ENCODE measurements at places on chromosomes 3 and 15. TPM values are rescaled to one million over a fixed set of nuclear protein-coding genes. Genes with fewer than 3 reads are reported as not detected.

Gene BOC
- not detected for polyA plus RNA-seq

Gene TMEM45A
- polyA plus RNA-seq: not detected

Gene PLSCR5
- polyA plus RNA-seq: not detected

Gene C3orf18
- 22.3 TPM for polyA plus RNA-seq

Gene THAP10
- polyA plus RNA-seq: 0.12 TPM

Gene TTLL13
- not detected for polyA plus RNA-seq

Gene NTRK3
- polyA plus RNA-seq: not detected

Gene PLCB2
- 22.6 TPM for polyA plus RNA-seq

Gene CLSTN2
- polyA plus RNA-seq: not detected

Gene LRTM1
- not detected for polyA plus RNA-seq

Gene LYZL4
- not detected for polyA plus RNA-seq

Gene RAD51
- 1.6 TPM for polyA plus RNA-seq

DNA sequence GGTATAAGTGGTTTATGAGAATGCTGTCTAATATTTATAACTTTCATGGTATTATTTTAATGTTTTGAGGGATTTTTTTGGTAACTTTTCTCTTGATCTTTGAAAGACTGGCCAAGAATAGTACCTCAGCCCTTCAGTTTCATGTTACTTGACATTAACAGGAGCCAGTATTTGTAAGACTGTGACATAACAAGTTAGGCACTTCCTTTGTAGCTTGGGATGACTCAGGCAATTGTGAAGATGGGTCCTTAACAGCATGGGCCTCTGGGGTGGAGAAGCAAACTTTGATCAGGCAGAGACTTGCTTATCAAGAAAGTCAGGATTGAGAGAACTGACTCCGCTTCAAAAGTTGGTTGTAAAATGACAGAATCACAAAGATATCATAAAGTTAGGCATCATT is 9.5 kb downstream of the LRRC49 start:
- no peak for DNase-seq

DNA sequence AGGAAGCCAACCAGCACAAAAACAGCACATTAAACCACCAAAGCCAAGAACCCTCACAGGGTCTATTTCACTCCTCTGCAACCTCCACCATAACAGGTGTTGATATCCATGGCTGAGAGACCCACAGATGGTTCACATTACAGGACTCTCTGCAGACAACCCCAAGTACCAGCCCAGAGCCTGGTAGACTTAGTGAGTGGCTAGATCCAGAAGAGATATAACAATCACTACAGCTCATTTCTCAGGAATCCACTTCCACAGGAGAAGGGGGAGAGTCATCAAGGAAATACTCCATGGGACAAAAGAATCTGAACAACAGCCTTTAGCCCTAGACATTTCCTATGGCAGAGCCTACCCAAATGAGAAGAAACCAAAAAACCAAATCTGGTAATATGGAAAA is 168.1 kb upstream of the CD96 start:
- no peak for DNase-seq

GRCh38 chr3:48278884-48279559 is 38.1 kb downstream of the ZNF589 start:
- no peak for DNase-seq

- DNase-seq: no peak
Observed at GRCh38 chr15:62998262-62998890, 44.2 kb upstream of the TPM1 start.

DNA sequence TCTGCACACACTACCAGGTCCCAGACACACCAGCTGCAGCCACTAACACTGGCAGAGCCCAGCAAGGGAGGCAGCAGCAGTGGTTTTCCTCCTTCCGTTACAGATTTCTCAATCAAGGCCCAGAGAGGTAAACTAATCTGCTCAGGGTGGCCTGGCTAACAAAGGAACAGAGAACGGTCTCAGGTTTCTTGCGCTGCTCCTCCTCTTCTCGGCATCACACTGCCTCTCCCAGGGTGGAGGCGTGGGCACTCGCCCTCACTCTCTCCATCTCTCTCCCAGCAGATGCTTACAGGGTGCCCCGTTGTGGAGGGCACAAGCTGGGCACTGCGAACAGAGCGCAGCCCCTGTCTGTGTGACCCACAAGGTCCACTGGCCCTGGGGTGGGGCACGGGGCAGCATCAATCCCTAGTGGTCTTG is 228.7 kb downstream of the VPS13C start:
- DNase-seq: no peak

DNA sequence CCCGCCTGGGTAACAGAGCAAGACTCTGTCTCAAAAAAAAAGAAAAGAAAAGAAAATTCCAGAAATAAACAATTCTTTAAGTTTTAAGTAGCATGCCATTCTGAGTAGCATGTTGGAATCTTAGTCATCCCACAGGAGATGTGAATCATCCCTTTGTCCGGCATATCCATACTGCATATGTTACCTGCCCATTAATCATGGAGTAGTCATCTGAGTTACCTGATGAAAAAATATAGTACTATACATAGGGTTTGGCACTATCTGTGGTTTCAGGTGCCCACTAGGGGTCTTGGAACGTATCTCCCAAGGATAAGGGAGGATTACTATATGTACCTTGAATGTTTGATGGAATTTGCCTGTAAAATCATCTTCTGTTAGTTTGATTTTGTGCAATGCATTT is 6.3 kb upstream of the CCR4 start:
- DNase-seq: no peak

- DNase-seq: no peak
Observed at GRCh38 chr3:135513106-135514059, 452.1 kb upstream of the PPP2R3A start.

DNA sequence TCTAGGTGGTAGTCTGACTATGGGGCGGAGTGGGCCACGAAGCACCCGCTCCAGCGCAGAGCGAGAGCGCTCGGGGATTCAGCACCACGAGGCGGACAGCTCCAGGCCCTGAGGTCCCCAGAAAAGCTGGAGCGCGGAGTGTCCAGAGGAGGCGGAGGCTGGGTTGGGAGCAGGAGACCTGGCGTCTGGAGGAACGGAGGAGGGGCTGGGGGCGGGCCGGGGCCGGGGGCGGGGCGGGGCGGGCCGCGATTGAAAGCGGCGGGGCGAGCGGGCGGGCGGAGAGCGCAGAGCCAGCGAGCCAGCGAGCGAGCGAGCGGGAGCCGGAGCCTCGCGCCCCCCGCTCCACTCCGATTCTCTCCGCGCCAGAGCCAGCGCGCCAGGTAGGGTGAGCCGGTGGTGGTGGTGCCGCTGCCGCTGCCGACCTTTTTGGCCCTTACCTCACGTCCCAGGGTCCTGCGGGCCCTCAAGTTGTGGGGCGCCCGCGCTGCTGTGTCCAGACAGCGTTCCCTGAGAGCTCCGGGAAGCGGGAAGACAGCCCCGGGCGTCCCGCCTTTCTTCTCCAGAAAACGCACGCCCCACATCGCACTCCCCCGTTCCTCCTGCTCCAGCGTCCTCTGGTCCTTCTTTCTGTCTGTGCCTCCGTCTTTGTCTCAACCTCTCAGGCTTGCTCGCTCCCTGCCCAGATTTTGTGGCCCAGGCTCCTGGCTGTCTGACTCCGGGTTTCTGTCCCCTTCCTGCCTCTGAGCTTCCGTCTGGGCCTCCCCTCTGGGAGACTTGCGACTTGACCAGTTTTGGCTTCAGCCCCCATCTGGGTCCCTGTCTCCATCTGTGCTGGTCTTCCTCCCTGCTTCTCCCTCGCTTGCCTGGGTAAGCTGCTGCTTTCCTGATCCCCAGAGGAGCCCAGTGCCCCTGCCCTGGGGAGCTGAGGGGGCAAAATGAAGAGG is at the start of gene GRM2:
GRM2 (plus strand) TSS at position 281 of the 944 bp plus-strand sequence. CDS start 1,916 bp downstream, outside the sequence.
- peak; percentile 26 for DNase-seq

DNA sequence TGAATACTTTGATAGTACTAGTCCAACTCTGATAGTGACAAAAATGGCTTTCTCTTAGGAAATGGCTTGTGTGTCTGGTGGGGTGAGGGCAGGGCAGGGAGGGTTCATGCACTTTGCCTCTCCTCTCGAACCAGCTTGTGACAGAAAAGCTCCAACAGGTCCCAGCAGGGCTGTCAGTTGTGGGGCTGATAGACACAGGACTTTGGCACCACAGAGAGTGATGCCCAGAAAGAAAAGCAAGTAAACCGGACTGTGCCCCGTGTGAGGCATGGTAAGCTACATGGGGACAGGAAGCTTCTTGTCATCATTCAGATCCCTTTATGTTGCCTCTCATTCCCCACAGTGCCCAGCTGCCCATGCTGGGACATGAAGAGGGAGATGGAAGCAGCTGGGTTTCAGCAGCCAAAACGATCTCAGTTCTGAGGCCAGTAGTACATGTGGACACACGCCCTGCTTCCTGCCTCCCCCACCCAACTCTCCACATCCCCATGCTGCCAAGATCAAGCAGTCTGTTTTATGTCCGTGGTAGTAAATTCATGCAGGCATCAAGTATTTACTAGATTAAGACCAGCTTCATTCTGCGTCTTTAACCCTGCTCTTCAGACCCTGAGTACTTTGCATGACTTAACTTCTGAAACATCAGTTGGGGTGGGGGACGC is 29.7 kb upstream of the LIPC start:
- no peak for DNase-seq

DNA sequence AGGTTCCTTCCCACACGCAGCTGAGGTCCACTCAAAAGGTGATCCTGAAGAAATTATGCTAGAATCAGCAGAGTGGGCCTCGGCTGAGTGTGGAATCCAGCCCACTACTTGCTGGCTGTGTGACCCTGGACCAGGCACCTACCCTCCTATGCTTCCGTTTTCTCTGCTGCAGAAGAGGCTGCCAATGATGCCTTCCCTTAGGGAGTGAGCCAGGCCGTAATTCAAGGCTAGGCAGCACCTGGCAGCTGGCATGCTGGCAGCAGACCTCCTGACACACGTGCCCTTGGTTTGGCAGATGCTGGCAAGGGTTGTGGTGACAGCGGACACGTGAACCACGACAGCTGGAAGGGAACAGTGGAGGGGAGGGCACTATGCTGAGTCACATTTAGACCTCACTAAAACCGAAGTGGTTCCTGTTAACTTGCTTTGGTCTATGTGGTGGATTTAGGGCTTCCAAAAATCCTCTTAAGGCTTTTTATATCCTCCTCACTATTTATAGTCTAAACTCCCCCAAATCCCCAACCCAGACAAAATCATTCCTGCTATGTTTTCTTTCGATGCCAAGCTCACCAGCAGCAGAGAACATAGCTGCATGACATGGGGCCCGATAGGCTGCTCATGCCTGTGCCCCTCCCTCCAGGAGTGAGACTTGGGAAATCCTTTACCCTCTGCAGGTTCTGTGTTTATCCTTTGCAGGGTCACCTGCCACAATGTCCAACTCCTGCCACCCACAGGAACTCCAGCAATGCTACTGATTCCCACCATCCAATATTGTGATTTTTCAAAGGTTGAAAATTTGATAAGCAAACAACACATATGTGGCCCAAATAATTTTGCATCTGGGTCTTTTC is 10.6 kb upstream of the PCSK6 start:
- no peak for DNase-seq

GRCh38 chr3:165194511-165195240 is 1.5 kb downstream of the SLITRK3 start:
- DNase-seq: no peak

DNA sequence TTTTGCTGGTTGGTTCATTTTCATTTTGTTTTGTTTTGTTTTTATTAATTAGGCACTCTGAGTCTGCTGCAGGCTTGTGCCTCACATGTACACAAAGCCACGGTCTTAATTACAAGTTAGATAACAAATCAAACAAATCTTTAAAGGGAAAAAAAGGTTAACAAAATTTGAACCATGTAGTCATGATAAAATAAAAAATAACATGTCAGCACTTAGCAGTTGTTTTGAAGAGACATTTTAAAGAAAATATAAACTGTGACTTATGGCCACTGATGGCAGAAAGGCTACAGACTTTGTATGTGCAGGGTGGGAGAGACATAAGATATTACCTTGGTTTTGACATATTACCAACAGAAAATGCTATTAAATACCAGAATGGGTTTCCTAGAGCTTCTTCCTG is 1035.4 kb downstream of the TUSC7 start:
- no peak for DNase-seq

- DNase-seq: peak; percentile 72
Observed at GRCh38 chr15:70559265-70560239, 203.8 kb downstream of the UACA start.

DNA sequence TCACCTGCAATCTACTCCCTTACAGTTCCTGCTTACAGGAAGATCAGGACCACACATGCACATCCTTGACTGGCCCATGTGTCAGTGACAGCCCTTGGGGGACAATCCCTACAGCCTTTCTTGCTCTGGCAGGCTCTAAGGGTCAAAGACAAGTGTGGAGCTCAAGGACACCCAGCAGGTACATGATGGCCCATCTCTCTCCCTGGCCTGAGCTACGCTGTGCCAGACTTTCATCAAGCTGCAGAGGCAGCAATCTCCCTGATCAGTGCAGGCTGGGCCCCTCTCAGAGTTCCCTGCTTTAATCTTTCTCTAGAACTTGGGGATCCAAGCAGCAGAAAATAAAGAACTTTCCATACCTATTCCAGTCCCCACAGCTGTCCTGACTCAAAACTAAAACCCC is 2.6 kb downstream of the SEMA7A start:
- DNase-seq: no peak

DNA sequence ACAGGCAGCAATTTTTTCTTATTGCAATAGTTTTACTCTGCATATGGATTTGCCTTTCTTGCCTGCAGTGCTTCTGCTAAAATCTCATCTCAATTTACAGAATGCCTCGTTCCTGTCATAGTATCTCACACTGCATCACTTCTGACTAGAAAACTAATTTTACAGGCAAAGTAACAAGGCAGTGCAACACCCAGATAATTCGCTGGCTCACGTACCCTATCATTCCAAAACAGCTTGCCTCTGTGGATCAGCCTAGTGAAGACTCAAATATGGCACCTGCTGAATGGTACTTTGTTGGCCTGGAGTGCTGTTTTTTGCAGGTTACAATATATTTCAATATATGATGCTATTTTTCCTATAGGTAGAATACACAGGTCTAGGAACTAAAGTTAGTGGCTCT is 5.3 kb downstream of the EIF5A2 start:
- no peak for DNase-seq

DNA sequence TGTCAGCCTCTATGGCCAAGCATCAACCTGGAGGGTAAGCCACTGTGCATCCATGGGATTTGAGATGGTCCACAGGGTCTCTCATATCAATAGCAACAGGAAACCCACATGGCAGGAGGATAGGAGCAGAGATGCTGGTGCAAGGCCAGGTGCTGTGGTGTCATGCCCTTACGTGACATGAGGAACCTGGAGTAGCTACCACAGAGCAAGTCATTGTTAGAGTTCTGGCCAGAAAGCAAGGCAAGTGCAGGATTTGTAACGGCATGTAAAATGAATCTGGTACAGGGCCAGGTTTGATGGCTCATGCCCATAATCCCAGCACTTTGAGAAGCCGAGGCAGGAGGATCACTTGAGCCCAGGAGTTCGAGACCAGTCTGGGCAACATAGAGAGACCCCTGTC is 14.8 kb upstream of the ZNF774 start:
- no peak for DNase-seq

DNA sequence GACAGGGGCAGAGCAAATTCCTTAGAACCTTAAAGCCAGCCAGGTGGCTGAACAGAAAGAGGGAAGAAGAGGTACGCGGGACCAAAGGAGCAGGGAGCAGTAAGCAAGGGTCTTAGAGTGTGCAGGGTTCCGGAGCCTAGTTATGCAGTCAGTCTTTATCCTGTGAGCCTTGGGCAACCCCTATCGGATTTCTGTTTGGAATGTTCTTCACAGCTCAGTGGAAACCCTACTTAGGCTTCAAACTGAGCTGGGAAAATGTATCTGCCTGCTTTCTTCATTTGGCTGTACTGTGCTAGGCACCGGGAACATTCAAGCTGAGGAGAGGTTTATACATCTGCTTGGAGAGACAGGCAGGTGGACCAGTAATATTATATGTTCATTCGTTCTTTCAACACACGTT is 37.1 kb downstream of the PSMD6 start:
- DNase-seq: no peak

Measured in CD4-positive, alpha-beta memory T cell (primary cell).